AG09309 (cell line): ENCODE measurements at places on chromosomes 5 and 9.

DNA sequence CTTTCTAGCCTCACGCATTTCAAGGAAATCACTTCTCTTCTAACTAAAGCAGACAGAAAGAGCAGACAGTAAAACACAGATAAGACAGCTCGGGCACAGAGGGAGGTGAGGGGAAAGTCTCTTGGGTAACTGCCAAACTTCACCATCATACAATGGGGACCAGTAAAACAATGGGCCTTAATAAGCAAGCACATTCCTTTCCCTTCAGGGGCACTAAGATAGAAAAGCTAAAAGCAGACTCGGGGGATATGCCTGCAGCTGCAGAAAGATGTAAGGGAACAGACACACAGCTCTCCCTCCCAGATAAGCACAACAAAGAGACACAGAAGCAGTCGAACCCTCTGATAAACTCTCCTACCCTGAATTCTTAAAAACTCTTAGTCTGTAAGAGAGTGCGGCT, 15.6 kb upstream of the CKS2 start:
- no peak for DNase-seq

- no peak for DNase-seq
These were observed 196.0 kb downstream of the TTLL11 start for GRCh38 chr9:121897140-121897539.

DNA sequence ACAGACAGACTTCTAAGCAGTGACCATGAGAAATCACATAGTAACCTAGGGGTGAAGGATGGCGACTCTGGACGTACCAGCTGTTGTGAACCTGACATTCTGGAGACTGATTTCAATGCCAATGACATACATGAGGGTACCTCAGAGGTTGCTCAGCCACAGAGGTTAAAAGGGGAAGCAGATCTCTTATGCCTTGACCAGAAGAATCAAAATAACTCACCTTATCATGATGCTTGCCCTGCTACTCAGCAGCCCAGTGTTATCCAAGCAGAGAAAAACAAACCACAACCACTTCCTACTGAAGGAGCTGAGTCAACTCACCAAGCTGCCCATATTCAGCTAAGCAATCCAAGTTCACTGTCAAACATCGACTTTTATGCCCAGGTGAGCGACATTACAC, 38.0 kb upstream of the CCDC152 start:
- no peak for DNase-seq

GRCh38 chr5:141369994-141370848, at the start of gene PCDHGB3:
Gene PCDHGB3 (plus strand): TSS chr5:141370242. CDS start chr5:141370395, 153 bp downstream.
- DNase-seq = no peak

DNA sequence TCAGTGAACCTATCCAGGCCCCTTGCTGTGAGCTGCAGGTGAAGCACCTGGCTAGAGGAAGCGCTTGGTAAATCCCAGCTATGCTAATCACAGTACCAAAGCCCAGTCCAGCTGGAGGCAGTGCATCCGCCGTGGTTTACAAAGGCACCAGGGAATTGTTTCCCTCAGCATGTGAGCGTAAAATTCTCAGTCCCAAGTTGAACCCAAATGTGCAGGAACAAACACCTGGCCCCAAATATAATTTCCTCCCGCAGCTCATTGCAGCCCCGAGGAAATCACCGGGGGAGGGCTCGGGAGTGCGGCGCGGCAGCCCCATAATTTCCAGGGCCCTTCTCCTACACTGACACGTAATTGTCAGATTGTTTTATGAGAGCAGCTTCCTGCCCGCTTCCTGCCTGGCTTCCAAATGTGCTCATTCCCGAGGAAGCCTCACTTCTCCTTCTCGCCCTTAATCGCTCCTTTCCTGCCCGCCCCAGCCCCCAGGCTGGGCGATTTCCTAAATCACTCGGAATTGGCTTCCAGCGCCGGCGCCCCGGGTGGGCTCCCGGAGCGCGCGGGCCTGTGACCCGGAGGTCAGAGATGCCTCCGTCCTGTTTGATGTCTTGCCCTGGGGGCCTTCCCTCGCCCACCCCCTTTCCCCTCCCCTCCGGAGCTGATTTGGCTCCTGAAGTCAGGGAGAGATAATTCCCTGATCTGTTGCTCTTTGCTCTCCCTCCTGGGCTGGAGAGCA, 134.4 kb downstream of the FGF1 start:
- no peak for DNase-seq

DNA sequence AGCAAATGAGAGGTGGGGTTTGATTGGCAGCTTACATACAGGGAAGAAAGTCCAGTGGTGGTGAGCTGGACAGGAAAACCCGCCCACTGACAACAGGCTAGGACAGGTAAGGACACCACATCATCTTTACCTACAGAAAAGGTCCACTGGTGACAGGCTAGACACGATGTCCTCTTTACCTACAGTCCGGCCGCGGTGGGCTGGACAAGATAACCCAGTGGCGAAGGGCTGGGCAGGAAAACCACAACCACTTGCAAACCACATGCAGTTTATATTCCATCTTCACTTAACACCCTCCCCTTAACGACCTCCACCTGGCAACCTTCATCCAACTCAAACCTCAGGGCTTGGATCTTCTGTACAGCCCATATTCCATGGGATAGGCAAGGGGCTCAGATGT, 5.0 kb upstream of the NIPAL4 start:
- no peak for DNase-seq

DNA sequence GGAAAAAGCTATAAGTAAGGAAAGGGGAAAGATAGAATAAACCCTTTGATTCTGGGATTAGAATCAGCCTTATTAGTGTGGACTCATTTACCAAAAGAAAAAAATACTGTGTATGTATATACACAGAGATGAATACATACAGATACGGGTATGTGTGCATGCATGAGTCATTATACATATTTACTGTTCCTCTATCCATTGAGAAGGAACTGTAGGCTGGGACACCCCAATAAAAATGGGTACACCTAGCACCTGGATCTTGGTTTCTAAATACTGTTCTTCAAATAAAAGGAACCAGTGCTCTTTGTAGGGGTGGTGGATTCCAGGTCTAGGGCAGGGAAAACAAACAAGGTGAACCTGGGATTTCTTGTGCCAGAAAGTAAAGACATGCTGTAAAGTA, 48.3 kb downstream of the WHRN start:
- no peak for DNase-seq

GRCh38 chr5:160181965-160182622, 47.2 kb upstream of the FABP6 start:
- DNase-seq = no peak

GRCh38 chr9:109922617-109923470, 142.8 kb downstream of the PALM2AKAP2 start:
- no peak for DNase-seq

GRCh38 chr5:179251276-179251969, 93.8 kb downstream of the ADAMTS2 start:
- no peak for DNase-seq

- no peak for DNase-seq
These were observed 217.0 kb downstream of the FBXL7 start for GRCh38 chr5:15717001-15717400.

- no peak for DNase-seq
These were observed 8.2 kb upstream of the IFNA21 start for GRCh38 chr9:21174671-21175070.

- DNase-seq = no peak
These were observed 17.4 kb upstream of the TMEM174 start for GRCh38 chr5:73155271-73156222.

- no peak for DNase-seq
These were observed 41.5 kb upstream of the NOTCH1 start for GRCh38 chr9:136587145-136587943.

- peak; percentile 99 for DNase-seq
These were observed 210.6 kb downstream of the AUH start for GRCh38 chr9:91150998-91151717.

GRCh38 chr9:79382044-79382443, 189.7 kb upstream of the TLE4 start:
- DNase-seq = no peak

GRCh38 chr9:92534674-92535073, 1.1 kb downstream of the ECM2 start:
- no peak for DNase-seq

DNA sequence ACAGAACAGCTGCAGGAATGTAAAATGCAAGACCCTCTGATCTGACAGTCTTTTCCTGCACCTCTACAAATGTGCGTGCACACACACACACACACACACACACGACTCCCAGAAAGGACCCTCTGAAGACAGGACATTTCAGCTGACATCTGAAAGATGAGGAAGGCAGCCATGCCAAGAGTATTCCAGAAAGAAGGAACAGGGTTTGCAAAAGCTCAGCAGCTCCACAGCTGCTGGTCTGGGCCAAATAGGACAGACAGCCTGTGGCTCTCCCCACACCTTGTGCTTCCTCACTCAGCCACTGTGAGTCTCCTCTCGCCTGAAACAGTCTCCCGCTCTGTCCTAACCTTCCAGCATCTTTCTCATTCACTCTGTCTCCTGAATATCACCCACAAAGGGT, 189.0 kb downstream of the PALM2AKAP2 start:
- DNase-seq = no peak

DNA sequence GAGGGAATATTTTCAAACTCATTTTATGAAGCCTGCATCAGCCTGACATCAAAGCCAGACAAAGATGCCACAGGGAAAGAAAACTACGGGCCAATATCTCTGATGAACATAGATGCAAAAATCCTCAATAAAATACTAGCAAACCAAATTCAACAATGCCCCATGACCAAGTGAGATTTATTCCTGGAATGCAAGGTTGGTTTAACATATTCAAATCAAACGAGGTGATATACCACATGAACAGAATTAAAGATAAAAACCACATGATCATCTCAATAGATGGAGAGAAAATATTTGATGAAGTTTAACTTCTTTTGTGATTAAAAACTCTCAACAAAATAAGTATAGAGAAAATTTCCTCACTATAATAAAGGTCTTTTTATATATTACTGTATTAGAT, 792.0 kb upstream of the ZNF608 start:
- DNase-seq = no peak

- no peak for DNase-seq
These were observed 1536.2 kb upstream of the CDH9 start for GRCh38 chr5:28574606-28575005.

DNA sequence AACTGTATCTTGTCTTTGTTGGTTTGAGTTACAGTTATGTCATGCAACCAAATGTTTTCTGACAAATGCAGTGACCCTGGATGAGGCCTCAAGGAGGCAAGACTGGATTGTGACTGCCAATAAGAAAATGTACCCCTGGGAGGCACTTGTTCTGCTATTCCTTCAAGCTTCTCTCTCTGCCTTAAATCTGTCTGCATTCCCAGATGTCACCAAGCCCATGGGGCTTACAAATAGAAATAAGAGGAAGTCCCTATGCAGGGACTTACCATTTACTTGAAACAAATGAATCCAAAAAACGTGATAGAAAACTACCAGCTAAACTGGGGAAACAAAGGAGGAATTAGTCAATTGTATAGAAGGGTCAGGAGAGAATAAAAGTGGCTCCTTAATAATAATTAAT, 8.2 kb upstream of the PARP8 start:
- DNase-seq = no peak

DNA sequence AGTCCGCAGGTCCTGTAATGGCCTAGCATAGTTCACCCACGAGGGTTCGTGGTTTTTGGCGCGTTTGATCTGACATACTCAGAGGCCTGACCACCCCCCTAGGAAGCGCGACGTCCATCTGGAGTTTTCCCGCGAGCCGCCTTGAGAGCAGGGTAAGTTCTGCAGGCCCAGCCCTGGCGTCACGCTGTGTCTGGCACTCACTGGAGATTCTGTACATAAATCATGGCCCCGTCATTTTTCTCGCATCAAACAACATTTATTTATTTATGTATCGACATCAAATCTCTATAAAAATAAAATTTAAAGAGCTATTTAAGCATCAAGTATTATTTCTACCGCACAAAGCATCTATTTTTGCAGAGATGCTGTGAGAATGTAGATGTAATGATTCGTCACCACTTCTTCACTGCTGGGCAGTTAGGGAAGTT, 437 bp upstream of the TRIM41 start:
- DNase-seq = no peak
